Suprapubic skin (tissue), 4 donors: ENCODE measurements at places on chromosomes 2 and 18.

DNA sequence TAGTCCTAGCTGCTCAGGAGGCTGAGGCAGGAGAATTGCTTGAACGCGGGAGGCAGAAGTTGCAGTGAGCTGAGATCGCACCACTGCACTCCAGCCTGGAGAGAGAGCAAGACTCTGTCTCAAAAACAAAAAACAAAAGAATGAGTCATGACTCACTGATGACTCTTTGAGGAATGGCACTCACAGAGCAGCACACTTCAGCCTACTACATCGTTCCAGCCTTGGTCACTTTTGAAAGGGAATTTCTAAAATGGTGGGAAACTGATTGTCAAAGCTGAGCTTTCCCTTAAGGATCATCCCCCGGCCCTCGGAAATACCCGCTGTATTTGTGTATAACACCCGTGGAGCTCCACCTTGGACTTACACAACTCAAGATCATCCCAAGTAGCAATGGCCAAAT is 217.3 kb upstream of the HS6ST1 start:
- no peak for DNase-seq

DNA sequence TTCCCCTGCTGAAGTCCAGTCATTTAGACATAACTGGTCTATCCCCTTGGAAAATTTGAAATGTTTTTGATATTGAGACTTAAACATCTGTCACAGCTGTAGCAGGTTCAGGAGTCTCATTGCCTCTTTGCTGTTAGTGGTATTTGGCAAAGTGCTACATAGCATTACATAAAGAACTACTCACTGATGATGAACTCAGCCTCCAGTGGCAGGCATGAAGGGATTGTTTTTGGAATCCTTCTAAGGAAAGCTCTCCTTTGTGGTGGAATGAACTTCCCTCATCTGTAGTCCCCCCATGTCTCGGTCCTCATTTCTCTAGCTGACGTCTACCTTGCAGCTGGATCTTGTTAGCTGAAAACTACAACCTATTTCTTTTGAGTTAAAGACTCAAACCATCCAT is 111.6 kb downstream of the TACR1 start:
- no peak for DNase-seq

- DNase-seq = no peak
Observed at GRCh38 chr2:158745067-158745865, 49.9 kb upstream of the DAPL1 start.

- DNase-seq = no peak
Observed at GRCh38 chr2:164754157-164755093, 87.2 kb downstream of the COBLL1 start.

- no peak for DNase-seq
Observed at GRCh38 chr2:102277202-102277700, 34.1 kb upstream of the IL1RL1 start.

- DNase-seq = no peak
Observed at GRCh38 chr2:231370429-231370748, 25.1 kb upstream of the B3GNT7 start.

DNA sequence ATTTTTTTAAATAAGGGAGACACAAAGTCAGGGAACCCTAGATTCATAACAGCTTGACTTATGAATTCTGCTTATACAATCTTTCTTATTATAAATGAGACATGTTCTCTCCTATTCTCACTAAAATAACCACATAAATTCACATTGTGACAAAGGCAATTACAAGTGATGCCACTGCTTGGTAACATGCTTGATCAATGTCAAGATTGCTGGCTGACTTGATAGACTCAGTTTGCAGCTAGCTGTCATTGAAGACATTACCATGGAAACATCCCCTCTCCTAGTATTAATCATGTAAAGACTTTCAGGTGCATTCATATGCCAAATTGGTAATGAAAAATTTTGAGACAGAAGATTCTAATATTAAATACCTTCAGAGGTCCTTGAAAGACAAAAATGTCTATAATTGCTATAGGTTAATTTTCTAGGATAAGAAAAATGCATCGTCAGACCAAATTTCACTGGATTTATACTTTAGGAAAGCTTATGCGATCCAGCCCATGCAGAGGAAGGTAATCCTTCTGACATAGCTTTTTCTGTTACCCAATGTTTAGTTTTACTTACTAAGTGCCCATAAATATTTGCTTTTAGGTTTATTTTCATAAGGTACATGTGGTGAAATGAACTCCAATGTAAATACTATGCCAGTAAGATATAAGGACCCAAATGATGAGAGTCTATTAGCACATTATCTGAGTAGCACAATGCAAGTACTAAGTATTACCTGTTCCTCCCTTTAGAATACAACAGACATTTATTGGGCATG is 32.6 kb upstream of the ENOSF1 start:
- DNase-seq = no peak

- DNase-seq = no peak
Observed at GRCh38 chr2:190903693-190904450, 23.3 kb downstream of the GLS start.

DNA sequence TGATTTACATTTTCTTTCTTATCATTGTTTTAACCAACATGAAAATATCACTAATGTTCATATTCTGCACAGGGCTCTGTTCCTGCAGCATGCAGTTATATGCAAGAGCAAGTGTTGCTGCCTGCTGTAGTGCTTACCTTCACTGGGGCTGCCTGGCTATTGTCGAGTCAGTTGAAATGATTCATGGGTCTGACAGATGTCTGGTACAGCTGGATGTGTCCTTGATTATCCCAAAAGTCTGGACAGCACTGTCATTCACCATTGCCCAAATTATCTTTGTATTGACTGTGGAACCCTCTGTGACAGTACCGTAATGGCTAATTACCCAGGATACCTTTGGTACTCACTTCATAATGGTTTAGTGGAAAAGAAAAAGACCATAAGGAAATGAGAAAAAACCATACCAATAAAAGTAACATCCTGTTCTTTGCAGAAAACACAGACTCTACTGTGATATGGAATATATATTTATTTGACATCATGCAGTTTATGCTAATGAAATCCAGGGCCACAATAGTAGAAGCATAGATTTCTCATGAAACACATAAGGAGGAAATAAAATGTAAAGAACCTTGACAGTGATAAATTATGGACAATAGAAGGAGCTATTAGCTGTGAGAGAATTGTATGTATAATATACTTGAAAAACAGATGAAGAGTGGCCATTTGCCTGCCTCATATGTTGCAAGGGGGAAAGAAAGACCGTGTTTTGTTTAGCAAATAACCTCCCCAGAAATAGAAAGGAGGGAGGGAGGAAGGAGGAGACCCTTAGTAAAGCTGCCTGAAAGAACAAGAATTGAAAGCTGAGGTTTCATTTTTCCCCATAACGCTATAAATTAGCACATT is 249.8 kb upstream of the ATP5MC3 start:
- no peak for DNase-seq

GRCh38 chr2:238561230-238561629 is 134.5 kb downstream of the ASB1 start:
- DNase-seq = no peak

DNA sequence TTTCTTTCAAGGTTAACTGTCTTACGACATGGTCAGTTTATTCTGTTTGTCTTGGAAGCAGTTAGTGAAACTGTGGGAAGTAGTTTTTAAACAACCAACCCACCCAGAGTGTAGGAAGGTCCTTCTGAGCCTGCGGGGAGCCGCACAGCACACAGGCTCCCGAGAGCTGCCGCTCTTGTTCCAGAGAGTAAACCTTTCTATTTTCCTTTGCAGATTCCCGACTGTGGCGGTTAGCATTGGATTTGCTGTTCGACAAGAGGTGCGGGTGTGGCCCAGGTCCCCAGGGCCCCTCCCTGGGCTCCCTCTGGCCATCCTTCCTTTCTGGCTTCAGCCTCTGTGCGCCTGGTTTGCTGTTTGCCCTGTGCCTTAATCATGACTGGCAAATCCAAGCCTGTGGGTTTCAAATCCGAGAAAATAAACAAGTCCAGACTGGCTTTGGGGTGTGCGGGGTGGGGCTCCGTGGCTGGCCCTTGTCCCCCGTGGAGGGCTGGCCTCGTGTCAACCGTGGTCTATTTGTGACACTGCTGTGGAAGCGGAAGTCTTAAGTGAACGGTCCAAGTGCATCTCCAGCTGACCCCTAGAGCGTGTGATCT is 30.7 kb downstream of the IMPA2 start:
- DNase-seq = no peak
